ENCODE measurements at places on chromosomes 2 and 18.

DNA sequence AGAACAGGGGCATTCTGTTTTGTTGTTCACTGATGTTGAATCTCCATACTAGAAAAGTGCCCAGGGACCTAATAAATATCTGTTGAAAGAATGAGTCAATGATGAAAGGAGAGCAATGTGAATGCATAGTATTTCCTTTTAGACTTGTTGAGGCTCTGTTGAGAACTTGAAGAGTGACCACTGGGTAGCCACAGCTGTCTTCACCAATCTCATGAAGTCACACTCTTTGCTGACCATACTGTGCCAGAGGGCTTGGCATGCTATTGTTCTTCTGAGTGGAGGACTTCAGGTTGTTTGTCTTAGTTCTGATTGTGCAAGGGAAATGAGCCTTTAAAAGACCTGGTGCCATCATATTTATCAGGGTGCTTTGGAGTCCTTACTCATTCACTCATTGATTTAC lies 41.6 kb upstream of the NT5C1B start:
- no peak for DNase-seq

DNA sequence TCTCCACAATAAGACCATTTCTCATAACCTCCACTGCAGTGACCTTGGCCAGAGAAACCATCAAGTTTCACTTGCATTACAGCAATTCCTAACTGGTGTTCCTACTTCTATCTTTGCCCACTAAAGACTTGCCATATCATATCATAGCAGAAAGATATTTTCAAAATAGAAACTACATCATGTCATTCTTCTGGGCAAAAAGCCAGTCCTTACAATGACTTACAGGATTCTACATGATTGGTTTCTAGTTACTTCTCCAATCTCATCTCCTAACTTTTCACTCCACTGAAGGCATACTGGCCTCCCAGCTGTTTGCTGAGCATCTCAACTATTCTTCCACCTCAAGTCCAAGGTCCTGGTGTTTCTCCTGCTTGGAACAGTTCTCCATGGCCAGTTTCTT lies 151.4 kb downstream of the HNMT start:
- no peak for DNase-seq

- no peak for DNase-seq
These were observed 11.4 kb upstream of the STEAP3 start for GRCh38 chr2:119212139-119212800.

GRCh38 chr18:39448942-39449341 lies 1883.3 kb upstream of the CELF4 start:
- DNase-seq, result no peak

- DNase-seq, result no peak
These were observed 11.9 kb upstream of the NMUR1 start for GRCh38 chr2:231542136-231542535.

DNA sequence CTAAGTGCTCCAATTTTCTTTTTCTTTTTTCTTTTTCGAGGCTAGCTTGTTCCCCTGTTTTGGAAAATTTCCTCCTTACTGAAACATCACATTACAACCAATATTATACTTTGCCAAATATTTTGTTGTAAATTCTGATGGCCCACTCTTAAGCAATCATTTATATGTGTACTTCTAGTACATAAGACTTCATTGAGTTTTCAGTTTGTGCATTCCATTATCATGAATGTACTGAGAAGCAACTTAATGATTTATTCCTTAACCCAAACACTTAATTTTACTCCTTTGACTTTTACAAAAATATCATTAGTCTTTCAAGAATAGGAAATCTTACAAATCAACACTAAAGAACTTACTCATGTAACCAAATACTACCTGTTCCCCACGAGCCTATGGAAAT lies 242.4 kb downstream of the ARHGAP15 start:
- no peak for DNase-seq

- no peak for DNase-seq
These were observed 257.6 kb upstream of the RAB6C start for GRCh38 chr2:129721846-129722245.

DNA sequence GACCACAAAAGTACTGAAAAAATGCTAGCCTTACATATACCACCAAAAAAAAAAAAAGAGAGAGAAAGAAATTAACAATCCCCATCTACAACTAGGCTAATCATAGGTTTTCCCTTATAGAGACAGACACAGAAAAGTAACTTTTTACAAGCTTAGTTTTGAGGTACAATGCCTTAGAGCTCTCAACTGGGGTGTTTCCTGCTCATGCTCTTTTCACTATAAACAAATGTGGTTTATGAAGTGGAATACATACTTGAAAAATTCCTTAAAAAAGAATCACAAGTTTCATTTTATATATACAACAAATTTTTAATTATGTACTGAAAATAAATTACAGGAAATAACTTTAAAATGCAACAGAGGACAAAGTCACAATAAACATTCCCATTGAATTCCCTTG lies 82.5 kb downstream of the ATL2 start:
- no peak for DNase-seq

Data from HCT116 (cell line).